ENCODE measurements at places on chromosomes 13 and 19. TPM values are rescaled to one million over a fixed set of nuclear protein-coding genes. Genes with fewer than 3 reads are reported as not detected.

The GFY gene
- total RNA-seq: not detected

The KIR2DL1 gene
- not detected for total RNA-seq

The MTUS2 gene
- not detected for total RNA-seq

The EEF1AKMT1 gene
- 11.6 TPM for total RNA-seq

The ASPDH gene
- total RNA-seq: not detected

The TMEM145 gene
- total RNA-seq: not detected

The SRRM5 gene
- 0.17 TPM for total RNA-seq

The SYDE1 gene
- total RNA-seq: 54.3 TPM

The KLK14 gene
- not detected for total RNA-seq

The PGLYRP1 gene
- not detected for total RNA-seq

The ZBTB32 gene
- total RNA-seq: not detected

The FUT2 gene
- total RNA-seq: not detected

The NUP58 gene
- 24.9 TPM for total RNA-seq

The CAMSAP3 gene
- not detected for total RNA-seq

The KLK15 gene
- not detected for total RNA-seq

The CRB3 gene
- not detected for total RNA-seq

The CCDC8 gene
- 72.2 TPM for total RNA-seq

The ZIM2 gene
- not detected for total RNA-seq

The PRTN3 gene
- not detected for total RNA-seq

The KLHL26 gene
- 6.5 TPM for total RNA-seq

The PSG3 gene
- total RNA-seq: not detected

The NPAS1 gene
- total RNA-seq: 1.7 TPM

The SYT5 gene
- total RNA-seq: not detected

The CCDC61 gene
- 8.5 TPM for total RNA-seq

The ZNF575 gene
- total RNA-seq: 0.58 TPM

The GPR12 gene
- total RNA-seq: not detected

The IL17D gene
- 16.8 TPM for total RNA-seq

The ACER1 gene
- total RNA-seq: not detected

The ALOX5AP gene
- total RNA-seq: 0.26 TPM

The PSG5 gene
- not detected for total RNA-seq

The CD33 gene
- not detected for total RNA-seq

The SIGLEC9 gene
- not detected for total RNA-seq

The C19orf38 gene
- total RNA-seq: 1.4 TPM

The SPIB gene
- total RNA-seq: not detected

The NBEA gene
- 2.6 TPM for total RNA-seq

The ZNF527 gene
- 2.1 TPM for total RNA-seq

The KLF16 gene
- total RNA-seq: 7.6 TPM

The ZNF317 gene
- 15.2 TPM for total RNA-seq

The ICAM5 gene
- total RNA-seq: 4.2 TPM

The TYROBP gene
- not detected for total RNA-seq

The PSG1 gene
- not detected for total RNA-seq

The NEK5 gene
- not detected for total RNA-seq

The PINLYP gene
- 0.58 TPM for total RNA-seq
